ENCODE measurements at places on chromosomes 5 and 9.

DNA sequence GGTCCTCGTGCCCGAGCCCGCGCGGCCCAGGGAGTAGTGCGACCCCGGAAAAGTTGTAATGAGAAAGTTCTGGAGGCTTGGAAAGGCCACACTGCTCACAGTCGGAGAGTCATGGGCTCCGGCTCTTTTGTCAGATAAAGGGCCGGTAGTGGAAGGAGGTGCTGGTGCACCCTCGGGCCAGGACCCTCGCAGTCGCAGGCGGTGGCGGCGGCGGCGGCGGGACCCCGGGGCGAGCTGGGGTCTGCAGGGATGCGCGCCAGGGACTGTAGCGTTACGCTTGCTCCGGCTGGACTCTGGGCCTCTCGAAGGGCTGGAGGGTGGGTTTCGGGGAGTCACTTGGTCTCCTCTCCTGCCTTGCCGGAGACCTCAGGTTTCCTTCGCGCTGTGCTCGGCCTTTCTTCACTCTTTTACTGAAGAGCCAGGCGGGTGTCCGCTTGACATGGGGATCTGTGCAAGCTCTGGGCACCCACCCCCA, 1.5 kb downstream of the RORB start:
- no peak for DNase-seq

- no peak for DNase-seq
These were observed 434.7 kb upstream of the ZNF608 start for GRCh38 chr5:125181159-125181558.

DNA sequence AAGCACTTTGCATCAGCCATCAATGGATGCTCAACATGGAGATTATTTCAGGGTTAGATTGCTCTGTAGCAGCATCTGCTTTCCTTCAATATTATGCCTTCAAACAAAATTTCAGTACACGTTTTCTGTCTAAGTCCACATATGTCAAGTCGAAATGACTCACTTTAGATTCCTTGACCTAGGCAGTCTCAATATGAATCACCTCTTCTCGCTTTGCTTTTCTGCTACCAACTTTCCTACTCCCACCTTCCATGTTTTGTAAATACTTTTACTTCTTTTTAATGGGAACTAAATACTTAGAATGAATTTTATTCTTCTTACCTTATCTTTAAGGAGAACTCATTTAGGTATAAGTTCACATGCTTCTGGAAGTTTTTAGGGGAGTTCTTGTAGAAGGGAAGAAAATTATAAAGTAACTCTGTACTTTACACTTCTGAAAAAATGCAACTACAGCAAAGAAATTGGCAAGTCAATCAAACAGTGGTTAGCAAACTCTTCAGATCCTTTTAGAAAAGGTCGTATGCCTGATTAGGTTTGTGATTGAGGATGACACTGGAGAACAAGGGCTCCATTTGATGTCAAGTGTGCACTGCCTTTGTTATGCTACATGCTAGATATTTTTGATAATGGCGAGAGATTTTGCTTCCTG, 478.5 kb upstream of the SMARCA2 start:
- DNase-seq, result no peak

GRCh38 chr9:74770508-74771261, 117.0 kb downstream of the TRPM6 start:
- no peak for DNase-seq

DNA sequence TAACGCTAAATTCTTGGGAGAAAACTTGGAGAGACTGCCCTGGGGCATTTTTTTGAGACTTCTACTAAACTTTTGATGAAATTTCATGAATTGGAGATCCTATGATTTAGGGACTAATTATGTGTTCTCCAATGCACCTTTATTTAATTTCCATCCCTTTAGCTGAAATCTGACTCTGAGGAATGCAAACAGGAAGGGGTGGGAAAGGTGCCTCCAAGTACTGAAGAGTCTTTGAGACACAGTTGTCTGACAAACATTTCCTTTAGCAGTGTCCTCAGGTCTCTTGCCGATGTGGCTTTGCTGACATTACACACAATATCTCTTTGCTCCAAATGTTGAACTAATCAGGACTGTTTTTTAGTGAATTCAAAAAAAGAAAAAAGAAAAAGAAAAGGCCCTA, 76.9 kb downstream of the LIX1 start:
- DNase-seq, result no peak

GRCh38 chr9:16720386-16720785, 150.1 kb downstream of the BNC2 start:
- DNase-seq, result no peak

DNA sequence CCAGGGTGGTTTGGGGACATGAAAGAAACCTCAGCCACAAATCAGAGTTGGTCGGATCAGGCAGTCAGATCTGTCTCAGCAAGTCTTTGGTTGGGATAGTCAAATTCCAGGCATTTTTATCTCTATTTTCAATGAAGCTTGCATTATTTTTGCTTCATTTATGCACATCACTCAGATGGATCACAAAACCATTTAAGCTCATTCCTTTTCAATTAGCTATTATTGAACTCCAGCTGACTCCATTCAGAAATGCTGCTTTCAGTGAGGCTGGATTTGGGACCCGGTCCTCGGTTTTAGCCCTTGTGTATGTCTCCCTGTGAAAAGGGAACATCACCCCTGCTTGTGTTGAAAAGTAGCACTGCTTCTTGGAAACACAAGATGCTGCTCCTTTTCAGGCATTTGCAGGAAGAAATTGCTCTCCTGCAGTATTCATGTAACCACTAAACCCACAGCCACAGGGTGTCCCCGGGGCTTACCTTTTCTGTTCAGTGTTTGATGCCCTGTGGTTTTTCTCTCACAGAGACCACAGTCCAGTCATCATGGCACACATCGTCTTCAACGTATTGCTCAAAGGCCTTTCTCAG, 232.9 kb downstream of the NFIB start:
- no peak for DNase-seq

DNA sequence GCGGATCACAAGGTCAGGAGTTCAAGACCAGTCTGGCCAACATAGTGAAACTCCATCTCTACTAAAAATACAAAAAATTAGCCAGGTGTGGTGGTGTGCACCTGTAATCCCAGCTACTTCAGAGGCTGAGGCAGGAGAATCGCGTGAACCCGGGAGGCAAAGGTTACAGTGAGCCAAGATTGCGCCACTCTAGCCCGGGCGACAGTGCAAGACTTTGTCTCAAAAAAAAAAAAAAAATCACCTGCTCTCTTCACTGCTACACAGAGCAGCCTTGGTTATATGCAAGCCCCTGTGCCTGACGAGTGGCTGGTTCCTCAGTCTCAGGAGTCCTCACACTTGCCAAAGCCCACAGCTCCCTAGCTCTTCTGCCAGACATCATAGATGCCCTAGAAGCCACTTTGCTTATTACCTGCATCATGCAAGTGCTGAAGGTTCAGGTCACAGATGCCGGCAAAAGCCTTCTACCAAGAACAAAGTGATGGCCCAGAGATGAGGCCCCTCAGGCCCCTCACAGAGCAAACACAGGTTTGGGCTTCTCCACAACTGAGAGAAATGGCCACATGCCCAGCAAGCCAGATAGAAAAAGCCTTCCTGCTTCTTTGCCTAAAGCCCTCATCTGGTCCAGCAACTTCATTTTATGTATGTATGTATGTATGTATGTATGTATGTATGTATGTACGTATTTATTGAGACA, 176.4 kb downstream of the AUH start:
- DNase-seq, result no peak

DNA sequence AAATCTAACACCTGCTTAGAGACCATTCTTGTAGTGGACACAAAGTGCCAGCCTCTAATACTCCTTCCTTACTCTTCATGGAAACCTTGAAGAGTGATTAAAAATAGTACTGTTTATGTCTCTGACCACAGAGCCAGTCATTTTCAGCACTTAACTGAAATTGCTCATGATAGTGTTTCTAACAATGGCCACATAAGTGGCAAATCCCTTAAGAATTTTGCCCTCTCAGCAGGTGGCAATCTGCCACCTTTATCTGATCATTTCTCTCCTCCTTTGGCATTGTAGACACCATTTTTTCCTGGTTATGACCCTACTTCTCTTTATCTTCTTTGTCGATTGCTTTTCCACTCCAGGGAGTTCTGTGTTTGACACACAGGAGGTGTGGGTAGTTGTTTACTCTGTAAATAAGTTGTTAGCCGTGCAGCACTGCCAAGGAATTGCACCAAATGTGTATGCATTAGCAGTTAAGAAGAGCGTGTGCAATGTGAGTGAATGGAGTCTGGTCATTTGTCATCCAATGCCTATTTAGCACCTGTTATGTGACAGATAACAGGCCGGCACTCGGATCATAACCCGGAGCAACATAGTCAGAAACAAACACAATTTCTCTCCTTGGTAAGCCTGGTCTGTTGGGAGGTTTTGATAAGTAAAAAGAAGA, 36.8 kb upstream of the STARD4 start:
- no peak for DNase-seq

DNA sequence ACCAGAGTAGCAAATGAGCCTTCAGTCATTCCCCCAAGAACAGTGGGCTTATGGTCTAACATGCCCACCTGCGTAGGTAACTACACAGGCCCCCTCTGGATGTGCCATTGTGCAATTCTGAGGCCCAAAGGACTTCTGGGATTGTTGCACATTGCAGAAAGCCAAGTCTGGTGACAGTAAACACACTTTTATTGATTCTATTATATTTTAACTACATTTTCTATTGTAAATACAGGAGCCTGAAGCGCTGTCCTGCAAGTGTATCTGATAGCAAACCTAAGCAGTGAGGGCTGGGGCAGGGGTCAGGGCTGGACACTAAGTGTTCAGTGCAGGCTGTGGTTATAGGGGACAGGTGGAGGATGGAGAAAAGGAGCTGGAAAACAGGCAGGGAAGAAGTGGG, 57.5 kb downstream of the TEX10 start:
- no peak for DNase-seq

DNA sequence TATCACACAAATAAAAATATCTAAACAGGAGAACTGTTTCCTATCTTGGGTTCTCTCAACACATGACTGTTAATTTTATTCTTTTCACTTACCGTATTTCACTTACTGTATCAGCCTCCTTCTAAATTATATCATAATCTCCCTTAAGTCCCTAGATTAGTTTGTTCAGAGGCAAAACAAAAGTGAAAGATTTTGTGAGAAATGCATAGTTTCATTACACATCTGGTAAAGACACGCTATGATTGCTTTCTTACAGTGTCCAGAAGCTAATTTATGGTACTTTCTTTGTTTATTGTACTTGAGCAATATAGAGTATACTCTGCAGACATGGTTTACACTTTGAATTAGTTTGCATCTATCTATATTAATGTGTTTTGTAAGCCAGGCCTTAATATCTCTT, 159.7 kb upstream of the TLX3 start:
- DNase-seq, result no peak

DNA sequence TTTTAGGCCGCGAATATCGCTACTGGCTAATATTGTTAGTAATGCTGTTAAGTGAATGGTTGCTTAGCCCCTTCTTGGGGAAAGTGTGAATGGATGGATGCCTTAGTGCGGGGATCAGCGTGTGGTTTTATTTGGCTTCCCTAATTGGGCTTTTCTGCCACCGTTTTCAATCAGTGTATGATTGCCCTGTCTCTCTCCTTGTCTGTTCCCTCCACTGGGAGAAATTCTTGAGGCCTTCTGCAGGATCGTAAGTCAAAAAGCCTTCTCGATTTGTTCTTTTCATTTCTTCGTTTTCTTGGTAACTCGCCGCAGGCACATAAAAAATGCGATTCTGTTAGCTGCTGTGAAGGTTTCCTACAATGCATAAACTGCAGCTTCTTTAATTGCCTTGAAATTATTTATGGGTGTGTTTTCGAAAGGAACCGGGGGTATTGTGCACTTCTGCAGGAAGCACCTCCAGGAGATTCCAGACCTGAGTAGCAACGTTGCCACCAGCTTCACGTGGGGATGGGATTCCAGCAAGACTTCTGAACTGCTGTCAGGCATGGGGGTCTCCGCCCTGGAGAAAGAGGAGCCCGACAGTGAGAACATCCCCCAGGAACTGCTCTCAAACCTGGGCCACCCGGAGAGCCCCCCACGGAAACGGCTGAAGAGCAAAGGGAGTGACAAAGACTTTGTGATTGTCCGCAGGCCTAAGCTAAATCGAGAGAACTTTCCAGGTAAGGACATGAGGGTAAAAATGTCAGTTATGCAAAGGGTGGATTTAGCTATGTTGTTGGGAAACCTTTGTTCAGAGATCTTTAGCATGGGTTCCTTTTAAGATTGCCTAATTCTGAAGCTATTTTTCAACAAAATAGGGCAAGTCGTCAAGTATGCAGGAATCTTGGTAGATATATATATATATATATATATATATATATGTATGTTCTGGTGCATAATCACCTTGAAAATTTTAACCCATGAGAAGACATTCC, 700 bp downstream of the SKP2 start:
- no peak for DNase-seq

DNA sequence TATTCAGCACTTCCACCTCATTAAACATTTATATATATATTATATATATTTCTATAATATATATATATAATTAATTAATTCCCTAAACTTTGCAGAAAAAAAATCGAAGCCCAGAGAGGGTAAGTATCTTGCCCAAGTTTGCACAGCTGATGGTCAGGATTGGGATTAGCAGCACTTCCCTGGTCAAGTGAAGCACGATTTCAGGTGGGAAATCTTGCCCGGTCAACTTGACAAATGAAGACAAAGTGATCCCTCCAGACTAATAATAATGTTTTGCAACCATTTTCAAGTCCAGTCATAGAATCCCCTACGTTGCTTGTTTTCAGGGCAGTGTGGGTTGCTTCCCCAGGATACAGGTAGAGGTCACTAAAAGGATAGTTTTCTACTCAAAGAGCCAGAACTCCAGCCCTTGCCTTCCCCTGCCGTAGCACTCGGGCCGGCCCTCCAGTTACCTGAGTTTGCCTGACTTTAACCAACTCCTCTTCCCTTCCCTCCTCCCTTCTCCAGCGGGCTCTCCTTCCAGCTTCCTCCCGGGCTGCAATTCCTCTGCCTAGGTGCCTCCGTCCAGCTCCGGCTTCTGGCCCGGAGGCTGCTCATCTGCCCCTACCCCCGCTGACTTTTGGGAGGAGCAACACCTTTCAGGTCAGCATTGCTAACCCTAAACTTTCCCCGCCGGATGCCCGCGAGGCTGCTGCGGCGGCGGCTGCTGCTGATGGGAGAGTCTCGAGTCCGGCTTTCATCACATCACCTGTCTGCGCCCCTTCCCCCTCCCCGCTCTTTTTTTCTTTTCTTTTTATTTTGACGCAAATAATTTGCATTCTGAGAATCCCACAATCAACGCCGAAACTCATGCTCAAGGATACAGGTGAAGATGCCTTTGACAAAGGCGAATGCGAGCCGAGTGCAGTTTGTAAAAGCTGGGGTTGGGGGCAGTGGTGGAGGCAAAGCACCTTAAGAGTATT, 930 bp downstream of the PRLR start:
- DNase-seq, result no peak
